Left lung (tissue), 14 donors: ENCODE measurements at places on chromosomes 12 and 14. TPM values are rescaled to one million over a fixed set of nuclear protein-coding genes. Genes with fewer than 3 reads are reported as not detected.

Gene PTCSC3
- not detected for total RNA-seq

- DNase-seq, result peak; percentile 59
- H3K4me1 ChIP-seq, result peaks cover 32% of the 10 kb centered on the region
- no peaks in the 10 kb centered on the region for H3K36me3 ChIP-seq
Measured at GRCh38 chr12:108821407-108822397, 35.7 kb downstream of the SSH1 start.

Gene RIPK3
- total RNA-seq, result 16.1 TPM

GRCh38 chr12:69389831-69390230, 30.3 kb downstream of the YEATS4 start:
- no peak overlapping the region for H3K27ac ChIP-seq
- H3K36me3 ChIP-seq, result peaks cover 13% of the 10 kb centered on the region
- H3K4me1 ChIP-seq, result no peaks in the 10 kb centered on the region
- no peak for DNase-seq
- no peak overlapping the region for H3K4me3 ChIP-seq

- H3K36me3 ChIP-seq, result no peaks in the 10 kb centered on the region
- no peaks in the 10 kb centered on the region for H3K27me3 ChIP-seq
- DNase-seq, result no peak
- H3K27ac ChIP-seq, result no peak overlapping the region
- H3K4me3 ChIP-seq, result no peak overlapping the region
Measured at GRCh38 chr12:97164936-97165335, 257.9 kb downstream of the NEDD1 start.

Gene RFC5
- total RNA-seq, result 14.1 TPM

Gene STYK1
- 1.9 TPM for total RNA-seq

Gene MMP19
- total RNA-seq, result 78.4 TPM

Gene TPPP2
- total RNA-seq, result not detected

DNA sequence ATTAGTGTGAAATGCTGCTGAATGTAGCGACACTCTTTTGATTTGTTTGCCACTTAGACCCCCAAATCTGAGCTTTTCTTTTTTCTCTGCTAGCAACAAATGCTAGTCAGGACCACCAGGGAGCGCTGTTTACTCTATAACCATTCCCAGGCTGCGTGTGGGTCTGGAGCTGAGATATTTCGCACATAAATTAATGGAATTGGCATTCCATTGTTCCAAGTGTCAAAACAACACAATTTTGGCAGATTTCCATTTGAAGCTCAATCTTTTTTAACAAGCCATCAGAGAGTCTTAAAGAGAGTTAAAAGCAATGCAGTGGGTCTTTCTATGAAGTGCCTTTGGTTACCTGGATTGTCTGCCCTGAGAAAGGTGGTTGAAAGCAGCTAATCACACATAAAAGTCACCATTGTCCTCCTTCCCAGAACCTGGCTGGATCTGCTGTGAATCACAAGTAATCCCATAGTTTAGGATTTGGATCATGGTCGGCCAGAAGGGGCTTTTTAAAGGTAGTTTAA, 7.4 kb upstream of the TMEM132C start:
- no peak for DNase-seq
- H3K4me1 ChIP-seq, result no peaks in the 10 kb centered on the region
- no peak overlapping the region for H3K4me3 ChIP-seq
- peaks cover 43% of the 10 kb centered on the region for H3K27me3 ChIP-seq
